ENCODE measurements at places on chromosomes 3 and 15.
A peak's percentile ranks its signal among the peaks of the same experiment; 100 is the strongest.

DNA sequence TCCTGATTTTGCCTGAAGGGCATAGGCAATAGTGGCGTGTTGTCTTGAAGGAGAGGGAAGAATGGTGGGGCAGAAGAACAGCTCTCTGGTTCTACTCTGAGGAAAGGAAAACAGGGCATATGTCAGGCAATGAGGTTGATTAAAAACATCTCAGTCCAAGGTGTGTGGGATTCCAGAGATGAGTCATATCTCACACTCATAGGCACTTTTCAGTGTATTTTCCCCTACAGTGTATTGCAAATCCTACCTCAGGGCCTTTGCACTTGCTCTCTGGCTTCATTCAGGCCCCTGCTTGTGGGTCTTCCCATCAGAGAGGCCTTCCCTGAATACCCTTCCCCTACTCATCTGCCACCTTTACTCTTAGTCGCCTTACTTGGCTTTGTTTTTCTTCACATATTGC, 107.8 kb downstream of the SLCO3A1 start:
- no peak for DNase-seq

- DNase-seq = no peak
These were observed 4.2 kb downstream of the IGDCC4 start for GRCh38 chr15:65418596-65418995.

- no peak for DNase-seq
These were observed 541.0 kb upstream of the NAALADL2 start for GRCh38 chr3:174318181-174318580.

DNA sequence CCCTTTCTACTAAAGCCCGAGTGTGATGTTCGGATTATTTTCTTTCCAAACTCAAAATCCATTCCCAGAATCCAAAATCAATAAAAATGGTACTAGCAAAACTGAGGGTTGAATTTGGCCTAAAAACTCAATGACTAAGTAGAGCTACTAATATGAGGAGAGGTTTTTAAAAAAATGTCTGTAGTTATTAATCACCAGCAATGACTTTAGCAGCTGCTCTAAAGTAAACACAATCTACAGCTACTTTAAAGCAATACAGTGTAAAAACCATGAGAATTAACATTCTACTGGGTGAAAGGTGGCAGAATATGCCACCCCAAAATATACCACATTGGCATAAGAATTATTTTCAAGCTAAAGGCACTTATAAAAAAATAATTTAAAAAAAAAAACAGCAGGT, 23.5 kb downstream of the FHIT start:
- no peak for DNase-seq

- no peak for DNase-seq
These were observed 174.9 kb upstream of the FRMD4B start for GRCh38 chr3:69560818-69561217.

GRCh38 chr3:45198264-45199260, 27.5 kb downstream of the TMEM158 start:
- no peak for DNase-seq

DNA sequence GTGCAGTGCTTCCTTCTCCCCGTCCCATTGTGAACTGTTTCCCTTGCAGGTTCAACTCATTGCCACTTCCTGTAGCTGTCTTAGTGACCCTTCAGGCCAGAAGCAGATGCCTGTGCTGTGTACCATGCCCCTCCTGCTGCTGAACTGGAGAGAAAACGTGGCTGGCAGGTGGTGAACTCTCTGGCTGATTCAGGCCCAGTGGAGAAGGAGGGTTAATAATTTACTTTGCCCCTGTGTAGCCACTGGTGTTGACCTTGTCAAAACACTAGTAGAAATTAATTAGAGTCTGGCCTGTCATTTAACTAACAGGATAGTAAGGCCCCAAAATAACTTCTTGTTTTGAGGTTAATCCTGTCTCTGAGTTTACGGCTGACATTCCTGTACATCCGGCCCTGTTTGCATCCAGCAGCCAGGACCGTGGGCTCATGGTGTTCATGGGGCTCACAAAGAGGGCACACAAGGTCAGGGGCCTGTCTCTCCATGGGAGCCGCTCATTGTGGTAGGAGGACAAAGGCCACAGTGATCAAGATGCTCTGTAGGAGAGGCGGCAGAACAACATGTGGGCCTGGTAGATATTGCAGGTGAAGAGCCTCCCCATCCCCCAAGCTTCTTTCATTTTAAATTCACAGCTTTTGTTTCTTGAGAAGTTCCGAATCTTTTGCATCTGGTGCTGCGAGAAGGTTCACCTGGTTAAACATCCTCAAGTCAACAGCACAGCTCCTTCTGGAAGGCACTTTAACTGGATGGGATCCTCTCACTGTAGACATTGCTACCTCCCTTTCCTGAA, 101.6 kb downstream of the CGNL1 start:
- peak; percentile 37 for DNase-seq

All from HuH-7.5 (cell line).